Nasal cavity respiratory epithelium epithelial cell of viscerocranial mucosa (primary cell): ENCODE measurements at places on chromosomes 3 and 15. TPM values are rescaled to one million over a fixed set of nuclear protein-coding genes. Genes with fewer than 3 reads are reported as not detected.

The KLF13 gene
- total RNA-seq, result 60.8 and 84.2 TPM in 2 replicates

The EEF1AKMT4 gene
- 10.3 and 10.9 TPM in 2 replicates for total RNA-seq

The RLBP1 gene
- 0.28 TPM in 1 of 2 replicates, not detected in the other for total RNA-seq

The CRYGS gene
- total RNA-seq, result 0.34 and 1.2 TPM in 2 replicates

The ZNF80 gene
- total RNA-seq, result not detected in 2 replicates

The MNS1 gene
- total RNA-seq, result not detected in 2 replicates

The VIPR1 gene
- total RNA-seq, result 6.2 and 10.1 TPM in 2 replicates

The CLEC3B gene
- not detected in 2 replicates for total RNA-seq

The CD200R1 gene
- under 0.01 and 0.07 TPM in 2 replicates for total RNA-seq

The SLC51B gene
- not detected in 2 replicates for total RNA-seq

The CISH gene
- total RNA-seq, result 1.0 and 3.8 TPM in 2 replicates

The ZBTB20 gene
- 2.1 and 7.1 TPM in 2 replicates for total RNA-seq

The DUOXA2 gene
- not detected in 2 replicates for total RNA-seq

The RTP3 gene
- not detected in 2 replicates for total RNA-seq

The DNAH12 gene
- under 0.01 and 0.21 TPM in 2 replicates for total RNA-seq

The DLEC1 gene
- total RNA-seq, result under 0.01 and 0.21 TPM in 2 replicates

The SGO1 gene
- total RNA-seq, result under 0.01 and 0.14 TPM in 2 replicates

The ATP13A4 gene
- 1.7 and 6.2 TPM in 2 replicates for total RNA-seq

The P2RY14 gene
- not detected in 2 replicates for total RNA-seq

The PRC1 gene
- total RNA-seq, result 2.8 and 10.3 TPM in 2 replicates

The KIF15 gene
- 0.50 and 0.68 TPM in 2 replicates for total RNA-seq

The EPM2AIP1 gene
- 5.1 and 8.4 TPM in 2 replicates for total RNA-seq

The SLCO3A1 gene
- 5.1 and 8.8 TPM in 2 replicates for total RNA-seq

The GATA2 gene
- not detected in 2 replicates for total RNA-seq

The ABI3BP gene
- total RNA-seq, result 0.68 and 3.1 TPM in 2 replicates

The SERPINI2 gene
- not detected in 2 replicates for total RNA-seq
